ENCODE measurements at places on chromosomes 7 and 10.

GRCh38 chr7:48355346-48355745 lies 184.1 kb downstream of the ABCA13 start:
- DNase-seq, result no peak

DNA sequence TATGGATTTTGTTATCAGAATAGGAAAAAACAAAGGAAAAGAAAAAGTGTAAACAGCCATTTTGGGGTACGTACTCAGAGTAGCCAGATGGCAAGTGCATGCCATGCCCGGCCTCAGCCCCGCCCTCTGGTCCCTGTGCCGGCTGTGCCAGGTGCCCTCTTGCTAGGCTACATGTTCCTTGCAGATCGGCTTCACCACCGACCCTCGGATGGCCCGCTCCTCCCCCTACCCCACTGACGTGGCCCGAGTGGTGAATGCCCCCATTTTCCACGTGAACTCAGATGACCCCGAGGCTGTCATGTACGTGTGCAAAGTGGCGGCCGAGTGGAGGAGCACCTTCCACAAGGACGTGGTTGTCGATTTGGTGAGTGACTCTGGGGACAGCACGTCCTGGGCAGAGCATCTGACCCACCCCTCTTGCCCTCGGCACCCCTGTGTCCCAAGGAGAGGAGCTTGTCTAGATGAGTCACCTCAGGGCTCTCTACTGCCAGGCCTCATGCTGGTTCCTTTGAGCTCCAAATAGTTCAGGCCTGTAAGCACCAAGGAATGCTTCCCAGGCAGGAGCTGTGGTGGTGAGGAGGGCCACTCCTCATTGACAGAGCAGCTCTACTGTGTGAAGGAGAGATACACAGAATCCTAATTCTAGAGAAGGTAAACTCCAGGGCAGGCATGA lies 54.9 kb upstream of the ZMIZ2 start:
- no peak for DNase-seq

DNA sequence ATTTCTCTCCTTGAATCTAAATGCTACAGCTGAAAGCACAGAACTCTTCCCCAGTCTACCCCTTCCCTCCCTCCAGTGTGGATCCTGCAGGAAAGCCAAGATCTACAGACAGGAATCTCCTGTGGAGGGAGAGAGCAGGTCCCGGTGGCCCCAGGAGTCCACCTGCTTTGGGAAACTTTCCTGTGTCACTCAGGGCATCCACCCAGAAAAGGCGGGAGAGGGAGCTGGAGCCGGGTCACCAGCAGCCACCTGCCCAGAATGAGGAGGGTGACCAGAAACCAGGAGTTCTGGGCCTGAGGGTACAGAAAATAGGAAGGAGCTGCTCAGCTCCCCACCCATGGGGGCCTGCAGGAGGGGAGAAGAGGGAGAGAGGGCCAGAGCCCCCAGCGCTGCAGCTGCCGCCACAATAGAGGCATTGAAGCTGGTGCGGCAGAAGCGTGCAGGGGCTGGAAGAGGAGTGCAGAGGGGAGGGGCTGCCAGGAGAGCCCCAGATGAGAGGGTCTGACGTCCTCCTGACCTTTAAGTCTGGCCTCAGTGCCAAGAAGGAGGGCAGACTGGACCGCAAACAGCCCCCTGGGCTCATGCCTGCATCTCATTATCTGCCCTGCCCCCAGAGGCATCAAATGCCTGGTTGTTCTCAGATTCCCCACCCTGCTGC lies 56.3 kb upstream of the TMEM72 start:
- no peak for DNase-seq

- DNase-seq, result no peak
Measured at GRCh38 chr10:119120413-119120867, 16.5 kb downstream of the DENND10 start.

DNA sequence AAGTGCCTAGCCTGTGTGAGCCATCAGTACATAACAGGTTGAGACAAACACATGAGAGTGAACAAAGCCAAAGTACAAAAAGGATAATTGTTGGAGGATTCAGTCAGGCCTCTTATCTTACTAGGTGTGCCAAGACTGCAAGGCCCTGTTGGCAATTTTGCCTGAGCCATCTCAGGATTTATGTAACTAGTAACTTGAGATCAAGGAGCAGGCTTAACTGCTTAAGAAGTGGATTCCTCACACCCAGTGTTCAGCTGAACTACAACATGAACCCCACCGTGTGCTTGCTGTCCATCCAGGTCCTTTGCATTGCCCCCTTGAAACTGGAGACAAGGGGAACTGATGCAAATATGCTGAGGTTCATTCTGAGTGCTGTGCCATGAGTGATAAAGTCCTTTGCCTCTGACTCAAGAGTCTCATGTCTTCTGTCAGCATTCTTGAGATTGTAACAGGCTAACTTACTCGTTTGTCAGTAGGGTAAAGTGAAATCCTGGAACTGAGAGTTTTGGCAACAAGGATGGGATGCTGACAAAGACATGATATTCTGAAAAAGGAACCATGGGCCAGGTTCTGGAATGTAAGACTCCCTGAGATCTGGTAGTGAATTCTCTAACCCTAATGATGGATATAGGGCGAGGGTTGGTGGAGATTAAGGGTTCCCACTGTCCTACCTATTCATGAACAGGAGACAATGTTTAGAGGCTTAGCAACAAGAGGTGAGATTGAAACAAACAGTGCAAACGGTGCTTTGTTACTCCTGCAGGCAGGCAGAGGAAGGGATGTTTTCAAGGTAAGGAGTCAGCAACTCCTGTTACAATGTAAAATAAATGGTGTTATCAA lies 44.1 kb upstream of the GATAD1 start:
- no peak for DNase-seq

DNA sequence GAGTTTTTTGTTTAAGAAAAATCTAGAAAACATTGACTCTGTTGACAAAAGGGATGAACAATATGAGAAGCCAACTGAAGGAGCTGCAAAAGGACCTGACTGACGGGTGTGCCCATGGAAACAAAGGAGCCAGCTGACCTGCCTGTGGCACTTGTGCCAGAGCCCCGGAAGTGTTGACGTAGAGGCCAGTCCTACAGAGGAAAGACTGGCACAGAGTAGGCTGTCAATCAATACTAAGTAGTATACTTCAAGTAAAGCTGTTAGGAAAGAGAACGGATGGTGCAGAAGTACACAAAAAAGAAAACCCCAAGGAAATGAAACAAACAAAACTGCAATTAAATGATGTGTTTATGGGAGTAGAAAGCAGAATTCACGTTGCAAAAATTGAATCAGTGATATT lies 19.0 kb upstream of the ABI1 start:
- DNase-seq, result no peak

DNA sequence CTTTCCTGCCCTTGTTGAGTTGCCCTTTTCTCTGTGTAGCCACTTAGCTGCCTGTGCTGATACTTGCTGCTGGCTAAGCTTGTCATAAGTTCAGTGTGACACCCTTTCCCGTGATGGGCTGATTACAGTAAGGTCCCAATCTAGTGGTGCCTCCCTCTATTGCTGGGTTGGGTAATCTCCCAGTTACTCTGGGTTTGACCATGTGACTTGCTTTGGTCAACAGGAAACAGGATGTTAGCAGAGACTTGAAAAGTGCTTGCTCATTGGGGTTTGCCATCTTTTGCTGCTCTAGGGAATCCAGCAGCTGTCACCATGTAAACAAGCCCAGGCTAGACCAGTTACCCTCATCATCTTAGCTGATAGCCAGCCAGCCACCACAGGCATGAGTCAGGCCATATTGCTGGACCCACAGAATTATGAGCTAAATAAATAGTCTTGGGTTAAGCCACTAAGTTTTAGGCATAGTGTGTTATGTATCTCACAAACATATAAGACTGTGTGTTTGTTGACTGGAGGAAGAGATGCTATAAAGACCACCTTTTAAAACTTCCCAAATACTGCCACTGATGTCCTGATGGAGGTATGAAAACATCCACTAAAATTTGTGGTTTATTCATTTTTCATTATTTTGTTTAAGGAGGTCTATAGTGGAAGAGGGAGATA lies 4.0 kb upstream of the LEP start:
- DNase-seq, result no peak

GRCh38 chr10:131400513-131400912 lies 89.0 kb upstream of the TCERG1L start:
- DNase-seq, result no peak

GRCh38 chr10:61330669-61331068 lies 122.5 kb downstream of the TMEM26 start:
- DNase-seq, result no peak

GRCh38 chr10:22379059-22379458 lies 33.8 kb downstream of the SPAG6 start:
- DNase-seq, result peak; percentile 4

DNA sequence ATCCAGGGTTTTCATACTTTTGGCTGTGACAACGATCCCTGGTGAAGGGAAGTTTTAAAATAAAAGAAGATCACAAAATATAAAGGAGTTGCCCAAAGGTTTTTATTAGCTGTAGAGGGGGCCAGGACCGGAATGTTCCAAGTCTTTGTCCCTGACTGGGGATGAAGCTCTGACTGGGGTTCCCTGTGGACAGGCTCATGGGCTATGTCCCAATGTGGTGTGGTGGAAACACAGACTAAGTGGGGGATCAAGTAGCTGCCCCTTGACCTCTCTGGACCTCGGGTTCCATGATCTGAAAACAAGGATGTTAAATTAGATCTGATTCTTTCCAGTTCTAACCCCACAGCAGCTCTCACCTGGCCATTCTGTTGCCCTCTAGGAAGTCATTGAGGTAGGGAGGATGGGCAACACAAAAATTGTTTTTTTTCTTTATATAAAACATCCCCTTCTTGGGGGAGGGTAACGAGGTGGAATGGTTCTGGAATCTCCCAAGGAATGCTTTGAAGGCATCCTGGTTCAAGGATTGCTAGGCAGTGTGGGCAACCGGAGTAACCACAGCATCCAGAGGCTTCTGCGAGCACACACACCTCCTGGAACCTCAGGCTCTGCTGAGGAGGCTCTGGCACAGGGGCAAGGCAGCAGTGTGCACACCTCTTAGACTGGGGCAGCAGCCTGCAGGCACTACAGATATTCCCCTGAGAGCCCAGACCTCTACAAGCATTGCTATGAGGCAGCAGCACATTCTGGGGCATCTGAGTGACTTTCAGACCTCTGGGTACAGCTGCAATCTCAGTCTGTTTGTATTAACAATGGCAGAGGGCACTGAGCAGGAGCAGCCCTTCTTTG lies 21.4 kb upstream of the CRYGN start:
- DNase-seq, result no peak

DNA sequence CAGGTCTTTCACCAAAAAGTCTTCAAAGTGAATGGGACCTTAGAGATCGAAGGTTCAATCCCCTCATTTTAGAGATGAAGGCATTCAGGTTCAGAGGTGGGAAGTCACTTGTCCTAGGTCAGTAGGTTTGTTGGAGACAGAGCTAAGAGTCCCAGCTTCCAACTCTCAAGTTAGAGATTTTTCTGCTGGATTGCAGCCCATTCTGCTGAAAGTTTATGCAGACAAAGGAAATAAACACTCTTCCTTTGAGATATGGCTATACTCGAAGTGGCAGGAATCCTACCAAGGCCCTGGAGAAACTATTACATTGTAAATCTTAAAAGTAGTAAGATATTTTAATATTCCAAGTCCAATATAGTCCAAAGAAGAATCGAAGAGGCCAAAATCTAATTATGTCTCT lies 64.4 kb downstream of the LYZL1 start:
- no peak for DNase-seq

DNA sequence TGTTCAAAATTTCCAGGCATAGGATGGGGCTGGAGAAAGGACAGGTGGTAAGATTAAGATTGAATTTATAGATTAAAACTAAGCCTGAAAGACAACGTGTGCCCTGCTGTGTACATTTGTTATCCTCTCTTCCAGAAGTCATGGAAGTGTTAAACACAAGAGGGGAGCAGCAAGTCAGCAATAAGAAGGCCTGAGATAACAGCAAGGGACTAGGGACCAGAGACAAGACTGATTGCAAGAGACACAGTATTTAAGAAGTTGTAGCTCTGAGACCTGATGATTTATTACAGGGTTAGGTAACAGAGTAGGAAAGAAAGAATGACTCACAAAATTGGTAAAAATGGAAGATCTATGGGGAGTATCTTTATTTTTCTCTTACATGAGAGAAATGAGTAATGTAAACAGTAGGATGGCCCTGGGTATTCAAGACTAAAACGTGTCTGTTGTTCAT lies 55.7 kb upstream of the COL1A2 start:
- DNase-seq, result no peak

GRCh38 chr10:102236006-102236405 lies 5.3 kb downstream of the PITX3 start:
- no peak for DNase-seq

GRCh38 chr10:71966046-71967004 lies 2.1 kb downstream of the CHST3 start:
- no peak for DNase-seq

DNA sequence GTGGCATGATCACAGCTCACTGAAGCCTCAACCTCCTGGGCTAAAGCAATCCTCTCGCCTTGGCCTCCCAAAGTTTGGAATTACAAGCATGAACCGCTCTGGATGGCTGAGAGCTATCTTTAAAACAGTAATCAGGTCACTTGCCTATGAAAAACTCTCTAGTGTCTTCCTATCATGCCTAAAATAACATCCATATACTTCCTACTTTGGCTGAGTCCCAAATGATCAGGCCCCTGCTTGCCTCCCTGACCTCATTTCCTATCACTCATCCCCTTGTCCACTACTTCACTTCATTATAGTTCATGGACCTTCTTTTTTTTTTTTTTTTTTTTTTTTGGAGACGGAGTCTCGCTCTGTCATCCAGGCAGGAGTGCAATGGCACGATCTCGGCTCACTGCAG lies 28.0 kb downstream of the SEPTIN7 start:
- no peak for DNase-seq

DNA sequence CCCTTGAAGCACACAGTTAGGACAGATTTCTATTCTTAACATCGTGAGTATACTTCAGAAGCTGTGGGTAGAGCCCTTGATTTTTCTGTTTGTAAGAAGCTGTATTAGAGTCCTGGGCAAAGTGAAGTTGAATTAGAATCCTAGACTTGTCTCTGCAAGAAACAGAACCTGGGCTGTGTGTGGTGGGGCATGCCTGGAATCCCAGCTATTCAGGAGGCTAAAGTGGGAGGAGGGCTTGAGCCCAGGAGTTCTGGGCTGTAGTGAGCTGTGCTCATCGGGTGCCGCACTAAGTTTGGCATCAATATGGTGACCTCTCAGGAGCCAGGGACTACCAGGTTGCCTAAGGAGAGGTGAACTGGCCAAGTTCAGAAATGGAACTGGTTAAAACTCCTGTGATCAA lies 183.4 kb downstream of the GNAI1 start:
- DNase-seq, result no peak

GRCh38 chr10:133186416-133187090 lies 26.5 kb downstream of the KNDC1 start:
- no peak for DNase-seq

- no peak for DNase-seq
Measured at GRCh38 chr7:77362905-77363304, 53.2 kb downstream of the GSAP start.

DNA sequence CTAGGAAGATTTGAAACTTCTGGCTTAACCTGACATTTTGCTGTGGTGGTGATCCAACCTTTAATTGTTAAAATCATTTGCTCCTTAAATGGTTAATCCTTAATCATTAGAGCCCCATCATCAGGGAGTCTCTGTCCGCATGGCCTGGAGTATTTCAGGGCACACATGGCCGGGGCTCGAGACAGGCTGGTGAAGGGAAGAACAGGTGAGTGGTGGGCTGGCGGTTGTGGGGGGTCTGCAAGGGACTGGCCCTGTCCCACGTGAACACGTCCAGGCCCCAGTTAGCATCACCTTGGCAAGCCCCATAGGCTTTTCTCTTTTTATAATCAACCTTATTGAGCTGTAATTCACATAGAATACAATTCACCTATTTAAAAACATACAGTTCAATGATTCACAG lies 109.5 kb downstream of the DNAJB6 start:
- DNase-seq, result no peak

GRCh38 chr10:124172181-124172916 lies 79.0 kb upstream of the CHST15 start:
- no peak for DNase-seq

Data from GM19239 (cell line).